COR-L47 (cell line): ENCODE measurements at places on chromosomes 1 and 21.

- DNase-seq, result no peak
Observed at GRCh38 chr1:56627636-56628039, 17.5 kb upstream of the PRKAA2 start.

- DNase-seq, result no peak
Observed at GRCh38 chr1:59105548-59106507, 191.1 kb upstream of the FGGY start.

DNA sequence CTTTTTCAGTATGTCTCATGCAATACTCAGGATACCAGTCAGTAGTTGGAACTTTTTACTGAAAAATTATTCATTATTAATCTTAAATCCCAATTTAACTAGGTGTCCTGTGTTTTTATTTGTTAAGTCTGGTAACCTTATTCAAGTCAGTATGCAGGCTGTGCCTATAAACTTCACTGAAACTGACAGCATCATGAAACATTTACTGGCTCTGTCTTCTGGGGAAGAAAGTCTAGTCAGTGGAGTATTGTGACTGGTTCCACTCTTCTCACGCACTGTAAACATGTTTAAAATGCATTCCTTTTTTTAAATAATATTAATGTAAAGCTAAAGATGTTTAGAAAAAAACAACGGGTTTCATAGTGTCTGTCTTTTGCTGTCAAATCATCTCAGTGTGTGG is 739.7 kb downstream of the LTN1 start:
- DNase-seq, result no peak

DNA sequence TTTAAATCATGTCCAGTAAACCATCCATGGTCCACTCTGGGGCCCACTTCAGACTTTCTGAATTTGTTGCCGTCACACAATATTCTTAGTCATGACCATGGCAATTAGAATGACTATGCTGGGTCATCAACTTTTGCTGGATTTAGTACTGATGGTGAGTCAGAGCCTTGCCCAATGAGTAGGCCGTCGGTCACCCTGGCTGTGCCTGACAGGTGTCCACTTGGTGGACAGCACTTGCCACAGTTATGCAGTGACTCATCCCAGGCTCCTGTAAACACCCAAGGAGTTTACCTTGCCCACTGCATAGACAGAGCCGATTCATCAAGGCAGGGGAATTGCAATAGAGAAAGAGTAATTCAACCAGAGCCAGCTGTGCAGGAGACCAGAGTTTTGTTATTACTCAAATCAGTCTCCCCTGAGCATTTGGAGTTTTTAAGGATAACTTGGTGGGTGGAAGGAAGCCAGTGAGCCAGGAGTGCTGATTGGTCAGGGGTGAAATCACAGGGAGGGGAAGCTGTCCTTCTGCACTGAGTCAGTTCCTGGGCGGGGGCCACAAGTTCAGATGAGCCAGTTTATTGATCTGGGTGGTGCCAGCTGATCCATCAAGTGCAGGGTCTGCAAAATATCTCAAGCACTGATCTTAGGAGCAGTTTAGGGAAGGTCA is 333.8 kb downstream of the PTPRU start:
- no peak for DNase-seq

DNA sequence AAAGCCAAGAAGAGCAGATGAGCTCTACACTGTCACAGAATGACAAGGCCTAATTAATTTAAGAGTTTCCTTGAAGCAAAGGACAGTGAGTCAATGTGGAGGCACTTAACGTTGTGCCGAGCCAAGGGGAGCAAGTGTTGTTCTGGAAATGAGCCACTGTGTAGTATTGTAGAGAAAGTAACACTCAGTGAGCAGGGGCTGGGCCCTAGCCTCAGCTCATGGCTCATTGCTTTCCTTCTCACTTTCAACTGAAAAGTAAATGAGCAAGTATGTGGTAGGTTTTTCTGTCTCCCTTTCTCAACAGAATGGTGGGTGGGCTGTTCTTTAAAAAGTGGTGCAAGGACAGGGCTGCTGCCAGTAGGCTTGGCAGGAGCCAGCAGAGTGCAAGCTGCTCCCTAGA is 11.8 kb upstream of the KIAA0040 start:
- DNase-seq, result no peak

- DNase-seq, result no peak
Observed at GRCh38 chr1:181133969-181134418, 45.5 kb downstream of the IER5 start.

DNA sequence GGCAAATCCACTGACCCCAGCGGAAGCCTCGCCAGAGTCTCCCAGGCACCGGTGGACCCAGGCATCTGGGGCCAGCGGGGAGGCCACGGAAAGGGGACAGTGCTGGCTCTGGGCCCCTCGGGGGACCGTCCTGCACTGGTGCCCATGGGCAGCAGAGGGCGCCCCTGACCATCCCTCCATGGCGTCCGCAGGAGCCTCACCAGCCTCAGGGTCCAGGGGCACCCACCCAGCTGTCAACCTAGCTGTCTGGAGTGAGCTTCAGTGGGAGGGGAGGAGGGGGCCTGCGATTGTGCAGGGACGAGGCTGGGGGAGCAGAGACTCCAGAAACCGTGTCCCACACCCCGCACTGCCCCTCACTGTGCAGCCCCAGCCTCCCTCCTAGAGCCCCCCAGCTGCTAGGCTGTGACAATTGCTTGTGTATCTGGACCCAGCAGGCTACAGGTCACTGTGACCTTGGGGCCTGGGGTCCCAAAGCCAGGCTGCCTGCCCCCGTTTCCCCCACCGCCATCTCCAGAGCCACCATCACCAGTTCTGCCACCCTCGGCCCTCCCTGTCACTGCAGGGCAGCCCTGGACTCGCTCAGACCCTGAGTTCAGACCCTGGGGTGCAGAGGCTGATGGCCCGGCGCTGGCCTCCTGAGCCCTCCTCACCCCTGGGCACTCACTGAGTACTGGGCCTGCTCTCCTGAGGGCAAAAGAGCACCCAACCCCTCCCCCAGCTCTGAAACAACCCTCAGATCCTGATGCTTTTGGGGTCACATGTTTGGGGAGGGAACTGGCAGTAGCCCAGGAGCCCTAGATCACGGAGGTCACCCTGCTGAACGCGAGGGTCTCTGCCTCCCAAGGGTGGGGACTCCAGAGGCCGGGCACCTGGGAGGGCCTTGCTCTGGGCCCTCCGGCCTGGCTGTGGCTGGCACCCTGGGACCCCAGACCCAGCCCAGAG is 10.6 kb upstream of the COL6A1 start:
- DNase-seq, result peak; percentile 39

DNA sequence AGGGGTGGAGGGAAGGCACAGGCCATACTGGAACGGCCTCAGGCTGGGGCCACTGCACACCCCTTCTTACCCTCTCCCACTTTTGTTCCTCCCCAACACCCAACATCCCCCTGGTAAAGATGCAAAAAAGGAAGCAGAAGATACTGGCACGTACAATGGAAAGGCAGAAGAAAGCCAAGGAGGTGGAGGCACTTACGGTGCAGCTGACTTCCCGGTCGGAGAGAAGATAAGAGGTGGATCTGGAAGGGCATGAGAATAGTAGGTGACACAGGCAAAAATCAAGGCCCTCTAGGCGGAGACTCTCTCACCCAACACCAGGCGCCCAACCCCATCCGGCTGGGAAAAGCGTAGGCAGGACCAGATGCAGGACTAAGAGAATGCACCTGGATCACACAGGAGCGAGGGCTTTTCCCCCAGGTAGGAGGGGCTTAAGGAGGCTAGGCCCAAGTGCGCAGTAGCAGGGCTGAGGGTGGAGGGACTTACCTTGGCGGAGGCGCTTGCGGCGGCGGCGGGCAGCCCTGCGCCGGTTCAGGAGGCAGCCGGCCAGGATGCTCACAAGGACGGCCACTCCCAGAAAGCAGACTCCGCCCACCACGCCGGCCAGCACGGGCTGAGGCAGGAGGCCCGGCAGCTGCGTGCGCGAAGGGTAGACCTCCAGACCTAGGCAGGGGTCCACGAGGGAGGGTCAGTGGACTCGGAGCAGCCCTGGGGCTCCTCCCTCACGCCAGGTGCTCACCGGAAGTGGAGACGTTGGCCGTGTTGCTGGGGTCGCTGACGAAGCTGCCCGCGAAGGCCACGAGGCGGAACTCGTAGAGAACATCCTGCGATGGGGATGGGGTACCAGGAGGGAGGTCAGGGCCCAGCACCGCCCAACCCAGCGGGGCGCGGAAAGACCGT is 4.1 kb upstream of the TAGLN2 start:
- DNase-seq, result no peak

- DNase-seq, result no peak
Observed at GRCh38 chr1:199756066-199756465, 271.4 kb upstream of the NR5A2 start.

- DNase-seq, result no peak
Observed at GRCh38 chr1:184919892-184920291, 54.4 kb downstream of the NIBAN1 start.

DNA sequence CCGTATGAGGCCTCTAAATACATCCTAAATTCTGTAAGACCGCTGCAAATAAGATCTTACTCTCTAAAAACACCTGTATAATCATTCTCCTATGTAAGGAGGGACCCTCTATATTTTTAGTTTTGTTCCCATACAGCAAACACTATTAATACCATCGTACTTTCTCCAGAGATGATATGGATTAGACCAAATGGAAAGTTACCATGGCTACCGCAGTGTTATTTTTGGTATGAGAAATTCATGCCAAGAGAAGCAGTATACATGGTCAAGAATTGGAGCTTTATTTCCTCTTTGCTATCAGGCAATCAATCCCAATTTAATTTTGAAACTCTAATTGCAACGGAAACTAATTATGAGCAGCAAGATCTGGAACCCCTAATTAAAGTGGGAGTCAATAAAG is 70.0 kb downstream of the BCAR3 start:
- DNase-seq, result no peak

- no peak for DNase-seq
Observed at GRCh38 chr1:89890085-89890752, 69.4 kb downstream of the LRRC8D start.

GRCh38 chr1:173444757-173445156 is 32.4 kb upstream of the PRDX6 start:
- no peak for DNase-seq

DNA sequence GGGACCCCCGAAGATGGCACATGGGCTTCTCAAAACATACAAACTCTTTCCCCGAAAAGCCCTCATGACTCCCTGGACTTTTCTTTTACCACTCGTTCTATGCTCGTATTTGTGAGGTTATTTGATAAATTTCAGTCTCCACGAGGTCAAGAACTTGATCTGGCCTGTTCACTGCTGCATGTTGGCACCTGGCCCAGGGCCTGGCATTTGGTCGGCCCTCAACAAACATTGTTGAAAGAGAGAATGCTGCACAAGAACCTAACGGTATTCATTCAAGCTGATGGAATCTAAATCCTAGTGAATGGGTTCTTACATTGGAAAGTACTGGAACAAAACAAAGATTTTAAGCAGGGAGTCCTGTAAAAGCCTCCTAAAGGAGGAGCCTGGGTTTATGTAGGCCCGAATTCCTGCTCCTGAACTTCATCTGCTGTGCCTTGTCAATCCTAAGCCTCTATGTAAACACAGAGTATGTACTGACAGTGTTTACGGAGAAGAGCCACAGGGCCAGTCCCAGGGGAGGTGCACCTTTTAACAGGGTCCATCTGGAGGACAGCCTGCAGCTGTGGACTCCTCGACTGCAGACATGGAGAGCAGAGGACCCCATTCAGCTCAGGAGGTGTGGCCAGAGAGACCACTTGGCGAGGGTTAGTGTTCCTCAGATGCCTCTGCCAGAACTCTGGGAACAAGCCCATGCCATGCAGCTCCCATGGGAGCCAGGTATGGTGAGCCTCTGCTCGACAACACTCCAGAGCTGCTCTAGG is 46.9 kb downstream of the L1TD1 start:
- DNase-seq, result no peak

- no peak for DNase-seq
Observed at GRCh38 chr1:8457760-8458381, 140.0 kb downstream of the SLC45A1 start.

- no peak for DNase-seq
Observed at GRCh38 chr1:6996371-6996770, 211.1 kb downstream of the CAMTA1 start.

DNA sequence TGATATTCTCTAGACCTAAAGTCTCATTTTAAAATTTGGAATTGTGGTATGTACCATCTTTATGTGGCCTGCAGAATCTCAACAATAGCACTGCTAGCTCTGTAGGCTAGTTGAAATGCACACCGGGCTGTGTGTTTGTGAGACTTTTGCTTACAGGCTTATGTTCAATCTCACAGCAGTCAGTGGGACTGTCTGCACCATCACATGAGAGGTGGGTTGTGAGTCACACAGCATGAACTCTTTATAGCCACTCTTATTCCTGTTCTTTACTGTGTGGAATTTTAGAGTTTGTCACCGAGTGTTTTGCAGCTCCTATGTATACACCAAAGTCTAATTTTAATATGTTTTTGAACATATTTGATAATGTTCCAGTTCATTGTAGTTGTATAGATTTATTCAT is 74.6 kb downstream of the RASAL2 start:
- no peak for DNase-seq

DNA sequence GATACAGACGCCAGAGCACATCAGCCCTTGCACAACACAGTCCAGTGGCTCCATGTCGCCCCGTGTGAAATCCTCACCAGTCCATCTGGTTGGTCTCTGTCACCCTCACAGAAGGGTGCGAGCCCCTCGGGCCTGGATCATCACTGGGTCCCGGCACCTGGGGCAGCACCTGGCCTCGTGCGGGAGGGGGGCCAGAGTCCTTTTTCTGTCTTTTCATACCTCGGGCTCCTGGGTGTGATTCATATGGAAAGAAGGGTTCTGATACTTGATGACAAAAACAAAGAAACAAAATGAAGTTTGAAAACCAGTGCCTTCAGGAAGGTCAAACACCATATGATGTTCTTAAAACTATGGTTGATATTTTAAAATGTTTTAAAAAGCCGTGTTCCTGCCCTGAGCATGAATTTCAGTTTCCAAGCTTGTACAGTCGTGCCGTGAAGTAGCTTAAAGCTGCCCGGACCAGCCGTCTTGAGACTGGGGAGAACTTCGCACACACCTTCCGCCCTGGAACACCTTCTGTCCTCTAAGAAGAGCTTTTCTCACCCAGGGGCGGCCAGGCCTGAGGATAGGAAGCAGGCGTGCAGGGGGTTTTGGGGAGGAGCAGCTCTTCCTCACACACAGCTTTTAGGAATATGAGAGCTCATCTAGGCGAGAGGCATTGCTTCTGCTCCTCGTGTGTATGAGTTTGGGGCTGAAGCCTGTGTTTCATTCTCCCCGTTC is 35.2 kb downstream of the SLC37A1 start:
- no peak for DNase-seq

DNA sequence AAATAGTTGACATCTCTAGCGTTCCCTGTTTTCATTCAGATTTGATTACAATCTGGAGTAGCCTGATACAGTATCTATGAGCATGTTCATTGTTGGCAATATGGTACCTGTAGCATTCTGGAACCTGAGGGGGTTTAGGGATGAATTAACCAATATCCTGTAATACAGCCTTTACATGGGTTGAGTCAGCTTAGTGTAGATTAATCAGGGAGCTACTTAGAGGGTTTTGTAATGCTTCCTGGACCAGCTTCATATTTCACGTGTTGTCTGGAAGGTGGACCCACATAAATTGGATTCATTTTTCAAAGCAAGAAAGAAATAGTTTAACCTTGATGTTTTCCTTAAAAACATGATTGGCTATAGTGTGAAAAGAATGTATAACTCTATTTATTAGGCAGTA is 3.6 kb downstream of the OTUD3 start:
- DNase-seq, result no peak
